ENCODE measurements at places on chromosomes 4 and X.
A peak's percentile ranks its signal among the peaks of the same experiment; 100 is the strongest.

- no peak for DNase-seq
Observed at GRCh38 chr4:112648263-112649054, 11.5 kb downstream of the LARP7 start.

DNA sequence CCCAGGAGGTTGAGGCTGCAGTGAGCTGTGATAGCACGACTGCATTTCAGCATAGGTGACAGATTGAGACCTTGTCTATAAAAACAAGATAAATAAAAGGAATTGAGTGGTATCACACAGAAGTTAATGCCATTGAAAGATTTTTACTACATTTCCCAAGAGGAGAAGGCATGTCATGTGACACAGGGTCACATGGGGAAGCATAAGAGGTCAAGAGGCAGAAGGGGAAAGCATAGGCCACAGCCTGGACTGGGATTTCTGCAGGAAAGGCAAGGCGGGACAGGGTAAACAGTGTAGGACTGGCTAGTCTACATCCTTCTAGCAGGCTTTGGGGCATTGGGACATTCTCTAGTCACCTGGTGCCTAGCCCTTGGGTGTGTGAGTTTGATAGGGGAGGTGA lies 88.6 kb downstream of the PDGFRA start:
- no peak for DNase-seq

- DNase-seq = no peak
Observed at GRCh38 chr4:1265351-1265750, 16.4 kb upstream of the CTBP1 start.

GRCh38 chr4:94660614-94661013 lies 97.1 kb upstream of the BMPR1B start:
- no peak for DNase-seq

DNA sequence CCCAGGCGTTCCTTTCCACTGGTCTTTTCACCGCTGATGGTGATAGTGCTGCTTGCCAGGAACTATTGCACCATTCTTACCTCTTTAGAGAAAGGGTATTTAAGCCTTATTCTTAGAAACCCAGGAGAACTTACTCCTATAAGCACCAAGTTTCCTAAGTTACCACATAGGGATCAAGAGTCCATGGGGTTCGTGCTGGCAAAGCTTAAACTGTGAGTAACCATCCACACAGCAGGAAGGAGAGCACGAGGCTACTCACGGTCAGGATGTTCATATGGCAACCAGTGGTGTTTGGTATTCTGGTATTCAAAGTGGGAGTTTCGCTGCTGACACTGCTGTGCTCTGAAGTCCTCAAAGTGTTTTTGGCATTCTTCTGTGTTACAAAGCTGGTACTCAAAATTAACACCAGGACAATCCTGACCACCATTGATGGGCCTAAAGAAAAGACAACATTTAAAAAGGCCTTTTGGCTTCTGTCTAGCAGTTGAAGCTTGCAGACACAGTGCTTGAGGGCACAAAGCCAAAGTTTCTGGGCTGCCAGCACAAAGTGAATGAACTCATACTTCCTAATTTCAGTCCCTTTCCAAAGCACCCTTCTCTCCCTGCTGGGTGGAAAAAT lies 256.9 kb downstream of the ADAMTS3 start:
- DNase-seq = no peak

DNA sequence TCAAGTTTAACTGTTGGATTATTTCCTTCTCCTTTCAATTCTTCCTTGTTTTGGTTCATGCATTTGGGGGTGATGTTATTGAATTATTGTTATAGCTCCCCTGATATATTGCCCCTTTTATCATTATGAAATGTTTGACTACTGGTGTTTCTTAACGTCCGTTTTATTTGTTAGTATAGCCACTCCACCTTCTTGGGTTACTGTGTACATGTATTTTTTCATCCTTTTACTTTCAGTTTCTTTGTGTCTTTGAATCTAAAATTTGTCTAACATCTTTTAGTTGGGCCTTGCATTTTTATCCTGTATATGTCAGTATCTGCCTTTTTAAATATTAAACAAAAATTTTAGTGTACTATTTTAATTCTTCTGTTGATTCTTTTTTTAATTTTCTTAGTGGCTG lies 88.7 kb downstream of the TNIP2 start:
- DNase-seq = no peak

DNA sequence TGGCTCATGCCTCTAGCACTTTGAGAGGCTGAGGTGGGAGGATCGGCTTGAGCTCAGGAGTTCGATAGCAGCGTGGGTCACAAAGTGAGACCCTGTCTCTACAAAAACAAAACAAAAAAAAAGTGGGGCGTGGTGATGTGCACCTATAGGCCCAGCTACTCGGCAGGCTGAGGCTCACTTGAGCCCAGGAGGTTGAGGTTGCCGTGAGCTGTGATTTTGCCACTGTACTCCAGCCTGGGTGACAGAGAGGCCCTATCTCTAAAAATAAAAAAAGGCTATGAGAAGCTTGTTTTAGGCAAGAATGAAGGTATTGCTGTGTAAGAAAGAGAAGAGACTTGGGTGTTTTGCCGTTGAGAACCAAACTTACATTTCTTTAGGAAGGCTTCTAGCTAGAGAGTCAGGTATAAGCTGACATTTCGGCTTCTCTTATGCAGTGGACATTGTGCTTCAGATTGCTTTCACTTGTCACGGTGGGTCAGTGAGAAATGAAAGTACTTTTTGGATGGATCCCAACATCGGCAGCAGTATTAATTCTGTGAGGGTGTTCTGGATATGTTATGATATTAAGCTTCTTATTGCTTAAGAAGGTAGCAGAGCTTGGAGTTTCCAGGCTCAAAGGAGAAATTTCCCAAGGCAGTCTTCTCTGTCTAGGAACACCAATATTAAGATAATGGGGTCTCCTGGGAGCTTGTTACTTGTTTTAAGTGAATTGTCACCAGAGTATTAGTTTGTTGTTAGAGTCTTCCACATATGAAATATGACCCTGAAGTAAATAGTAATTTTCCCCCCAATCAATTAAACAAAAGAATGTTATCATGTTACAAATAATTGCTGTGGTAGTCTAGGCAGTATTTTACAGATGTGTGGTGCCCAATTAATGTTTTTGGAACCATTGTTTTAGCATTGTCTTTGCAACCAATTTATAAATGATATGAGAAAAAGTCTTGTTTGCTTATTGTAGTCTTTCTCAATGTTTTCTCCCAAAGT lies 17.6 kb downstream of the TMEM131L start:
- no peak for DNase-seq

- no peak for DNase-seq
Observed at GRCh38 chrX:24759786-24760185, 66.1 kb downstream of the POLA1 start.

- DNase-seq = no peak
Observed at GRCh38 chr4:111775556-111776297, 369.5 kb upstream of the FAM241A start.

- peak; percentile 23 for DNase-seq
Observed at GRCh38 chrX:13506574-13506973, 62.8 kb upstream of the EGFL6 start.
